K562 (cell line): ENCODE measurements at places on chromosomes 1 and 21. TPM values are rescaled to one million over a fixed set of nuclear protein-coding genes. Genes with fewer than 3 reads are reported as not detected.

G0S2 gene
- 37.4 and 39.5 TPM in 2 replicates for total RNA-seq

DNA sequence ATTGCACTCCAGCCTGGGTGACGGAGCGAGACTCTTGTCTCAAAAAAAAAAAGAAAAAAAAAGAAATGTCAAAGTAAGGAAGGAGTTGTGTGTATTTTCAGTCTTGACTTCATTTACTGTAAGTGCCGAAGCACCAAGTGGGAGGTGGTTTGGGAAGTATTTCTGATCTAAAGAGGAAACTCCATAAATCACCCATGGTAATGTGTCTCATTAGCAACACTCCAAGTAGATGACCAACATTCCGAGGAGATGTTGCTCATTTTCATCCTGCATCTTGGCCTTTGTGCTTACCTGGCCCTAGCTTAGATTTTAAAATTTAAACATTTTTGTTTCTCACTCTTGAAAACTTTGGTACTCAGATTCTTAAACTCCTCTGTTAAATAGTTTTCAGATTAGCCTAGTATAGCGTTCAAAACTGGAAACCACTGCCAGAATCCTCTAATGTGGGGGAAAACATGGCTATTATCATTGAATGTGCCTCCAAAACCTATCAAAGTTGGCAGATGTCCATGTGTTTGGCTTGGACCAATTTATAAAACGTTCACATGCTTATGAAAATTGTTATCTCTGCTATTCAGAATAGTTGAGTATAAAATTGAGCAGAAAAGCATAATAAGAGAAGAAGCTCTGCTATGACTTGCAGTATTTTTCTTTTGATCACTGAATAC is 110.4 kb downstream of the NFIA start:
- no peak for DNase-seq

DNA sequence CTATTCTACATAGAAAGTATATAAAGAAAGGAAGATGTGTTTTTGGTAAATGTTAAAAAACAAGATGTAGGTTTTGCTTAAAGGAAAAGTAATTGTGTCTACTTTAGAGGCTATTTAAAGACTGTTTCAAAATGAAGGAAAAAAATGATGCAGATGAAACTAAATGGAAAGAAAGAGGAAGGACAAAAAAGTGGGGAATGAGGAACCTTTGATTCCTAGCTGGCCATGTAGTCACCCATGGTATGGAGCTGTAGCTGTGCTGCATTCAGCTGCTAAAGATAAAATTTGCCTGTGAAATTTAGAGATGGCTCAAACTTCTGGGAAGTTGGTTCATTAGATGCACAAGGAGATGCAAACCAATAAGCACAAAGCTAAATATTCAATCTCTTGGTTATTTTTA is 86.8 kb upstream of the SERBP1 start:
- no peak for DNase-seq

- DNase-seq, result peak; percentile 85
These were observed 1.6 kb upstream of the AJAP1 start for GRCh38 chr1:4652631-4653327.

DNA sequence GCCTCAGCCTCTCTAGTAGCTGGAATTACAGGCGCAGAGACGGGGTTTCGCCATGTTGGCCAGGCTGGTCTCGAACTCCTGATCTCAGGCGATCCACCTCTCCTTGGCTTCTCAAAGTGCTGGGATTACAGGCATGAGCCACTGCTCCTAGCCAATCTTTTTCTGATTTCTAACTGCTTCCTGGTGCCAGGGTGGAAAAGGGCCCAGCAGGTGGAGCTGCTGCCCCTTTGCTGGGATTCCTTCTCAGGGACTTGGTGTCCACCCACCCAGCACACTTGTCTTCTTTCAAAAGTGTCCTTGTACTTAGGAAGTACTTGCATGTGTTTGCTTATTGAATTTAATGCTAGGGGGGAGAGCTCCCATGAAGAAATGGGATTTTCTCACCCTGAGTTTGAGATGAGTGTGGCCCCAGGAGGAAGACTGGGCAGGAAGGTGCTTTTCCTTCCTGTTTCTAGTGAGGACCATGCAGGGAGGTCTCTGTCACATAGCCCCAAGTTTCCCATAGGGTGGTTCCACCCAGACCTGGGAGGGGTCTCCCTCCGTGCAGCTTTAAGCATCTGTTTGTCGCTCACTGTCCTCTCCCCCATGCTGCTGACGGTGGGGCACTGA is 14.2 kb downstream of the UTP11 start:
- no peak for DNase-seq

- no peak for DNase-seq
These were observed 58.8 kb downstream of the CASZ1 start for GRCh38 chr1:10737651-10738050.

GRCh38 chr1:47361380-47361779 is 27.8 kb downstream of the CMPK1 start:
- no peak for DNase-seq

DNA sequence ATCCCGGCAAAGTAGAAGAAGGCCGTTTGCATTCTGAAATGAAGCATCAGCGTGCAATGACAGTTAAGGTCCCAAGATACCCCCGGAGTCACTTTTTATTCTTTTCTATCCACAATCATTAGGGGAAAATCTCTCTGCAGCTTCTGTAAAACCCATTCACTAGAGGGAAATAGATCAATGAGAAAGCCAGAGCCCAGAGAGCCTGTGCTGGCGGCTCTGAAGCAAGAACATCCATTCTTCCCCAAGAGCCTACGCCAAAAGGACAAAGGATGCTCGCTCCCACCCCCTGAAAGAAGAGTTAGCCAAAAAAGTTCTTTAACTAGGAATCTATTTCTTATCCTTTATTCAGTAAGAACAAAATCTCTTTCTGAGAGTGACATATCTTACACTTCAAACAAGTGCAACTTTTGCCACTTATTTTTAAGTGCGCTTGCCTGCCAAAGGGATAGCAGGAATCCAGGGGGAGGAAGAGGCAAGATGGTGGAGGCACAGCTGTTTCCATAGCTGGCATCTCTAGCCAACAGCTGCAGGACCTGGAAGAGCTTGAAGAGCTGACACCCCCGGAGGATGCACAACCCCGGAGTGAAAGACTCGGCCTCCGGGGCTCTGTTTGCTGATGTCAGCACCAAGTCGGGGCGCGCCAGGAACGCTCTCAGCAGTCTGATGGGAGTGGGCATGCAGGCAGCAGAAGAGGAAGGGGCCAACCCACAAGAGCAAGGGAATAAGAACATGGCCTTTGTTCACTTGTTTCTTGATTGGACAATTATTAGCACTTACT is 68.7 kb downstream of the KCNN3 start:
- DNase-seq, result no peak

- DNase-seq, result no peak
These were observed 110.0 kb downstream of the ASTN1 start for GRCh38 chr1:177054542-177054941.
